ENCODE measurements at places on chromosomes 2 and 18.

DNA sequence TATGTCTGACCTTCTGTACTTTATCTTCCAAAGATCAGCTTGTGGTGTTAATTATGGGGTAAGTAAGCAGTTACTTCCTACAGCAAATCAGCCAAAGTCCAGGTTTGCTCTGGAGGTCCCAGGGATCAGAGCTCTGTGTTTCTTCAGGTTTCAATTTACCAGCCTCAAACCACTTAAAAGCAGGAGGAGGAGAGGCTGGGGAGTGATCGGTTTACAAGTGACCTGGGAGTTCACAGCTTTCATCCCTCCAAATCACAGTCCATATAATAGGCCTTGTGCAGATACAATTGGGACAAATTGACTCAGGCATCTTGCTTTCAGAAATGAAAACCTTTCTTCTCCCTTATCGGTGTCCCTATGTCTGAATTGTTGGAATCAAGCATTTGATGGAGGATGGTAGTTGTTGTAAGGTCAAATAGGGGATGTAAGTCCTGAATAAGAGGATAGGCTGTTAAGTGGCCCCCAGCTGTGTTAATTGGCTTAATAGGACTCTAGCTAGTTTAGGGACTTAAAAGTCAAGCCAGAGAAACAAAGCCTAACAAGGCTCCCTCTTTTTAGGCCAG, 188.0 kb upstream of the NT5C1B start:
- no peak for DNase-seq

DNA sequence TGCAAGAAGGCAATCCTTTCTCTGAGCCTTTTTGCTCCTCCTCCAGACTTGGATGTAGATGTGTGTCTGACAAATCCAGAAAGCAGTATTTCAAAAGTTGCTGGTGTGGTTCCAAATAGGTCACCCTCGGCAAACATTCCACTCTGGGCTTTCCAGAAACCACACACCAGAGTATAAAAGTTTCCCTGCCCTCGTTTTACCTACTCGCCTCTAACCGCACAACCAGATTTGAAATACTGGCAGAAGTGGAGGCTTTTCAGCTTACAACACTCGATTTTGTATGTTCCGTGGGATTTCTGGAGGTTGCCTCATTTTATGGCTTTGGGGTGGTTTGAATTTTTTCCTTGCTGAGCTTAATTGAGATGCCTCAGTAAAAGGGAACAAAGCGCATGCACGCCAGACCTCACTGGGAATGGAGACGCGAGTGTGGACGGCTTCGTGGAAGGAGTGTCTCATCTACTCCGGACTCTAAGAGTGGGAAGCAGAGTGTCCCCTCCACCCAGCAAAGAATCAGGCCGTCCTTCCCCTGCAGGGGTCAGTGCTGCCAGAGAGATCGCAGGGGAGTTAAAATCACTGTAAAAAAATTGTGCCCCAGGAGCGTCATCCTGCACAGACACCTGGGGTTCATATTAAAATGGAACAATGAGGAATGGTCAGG, 44.0 kb upstream of the RPL31 start:
- DNase-seq: peak; percentile 51

DNA sequence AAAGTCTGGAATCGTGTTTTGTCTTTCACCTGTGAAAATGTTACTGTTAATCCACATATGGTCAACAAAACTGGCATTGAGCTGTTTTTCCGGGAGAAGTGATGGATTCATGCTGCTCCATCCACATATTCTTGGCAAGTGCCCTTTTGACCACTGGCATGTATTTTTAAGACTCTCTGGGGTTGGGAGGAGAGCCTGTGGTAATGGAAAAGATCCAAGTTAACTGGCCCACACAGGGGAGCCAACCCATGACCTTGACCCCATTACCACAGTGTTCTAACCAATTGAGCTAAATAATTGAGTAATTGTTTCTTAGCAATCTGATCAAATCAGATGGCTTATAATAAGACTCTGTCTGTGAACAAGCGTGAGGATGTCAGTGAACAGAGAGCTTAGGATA, 296.2 kb upstream of the NRP2 start:
- no peak for DNase-seq

- no peak for DNase-seq
Measured at GRCh38 chr2:158221063-158222020, 119.7 kb downstream of the UPP2 start.

DNA sequence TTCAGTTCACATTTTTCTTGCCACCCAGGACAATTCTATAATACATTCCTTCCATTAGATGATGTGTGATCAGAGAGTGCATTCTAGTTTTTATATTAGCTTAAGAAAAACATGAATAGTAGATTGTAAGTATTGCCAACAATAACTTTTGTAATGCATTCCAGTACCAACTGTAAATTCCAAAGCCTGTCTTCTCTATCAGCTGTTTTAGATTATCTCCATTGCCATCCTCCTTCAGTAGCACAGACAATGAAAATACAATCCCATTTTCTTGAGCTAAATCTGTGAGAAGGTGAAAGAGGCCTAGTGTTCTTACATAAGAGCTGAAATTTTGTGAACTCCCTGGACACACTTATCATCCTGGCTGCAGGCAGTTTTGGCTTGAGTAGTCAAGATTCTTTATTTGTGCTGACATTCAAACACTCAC, 103.9 kb downstream of the CCBE1 start:
- DNase-seq: no peak

DNA sequence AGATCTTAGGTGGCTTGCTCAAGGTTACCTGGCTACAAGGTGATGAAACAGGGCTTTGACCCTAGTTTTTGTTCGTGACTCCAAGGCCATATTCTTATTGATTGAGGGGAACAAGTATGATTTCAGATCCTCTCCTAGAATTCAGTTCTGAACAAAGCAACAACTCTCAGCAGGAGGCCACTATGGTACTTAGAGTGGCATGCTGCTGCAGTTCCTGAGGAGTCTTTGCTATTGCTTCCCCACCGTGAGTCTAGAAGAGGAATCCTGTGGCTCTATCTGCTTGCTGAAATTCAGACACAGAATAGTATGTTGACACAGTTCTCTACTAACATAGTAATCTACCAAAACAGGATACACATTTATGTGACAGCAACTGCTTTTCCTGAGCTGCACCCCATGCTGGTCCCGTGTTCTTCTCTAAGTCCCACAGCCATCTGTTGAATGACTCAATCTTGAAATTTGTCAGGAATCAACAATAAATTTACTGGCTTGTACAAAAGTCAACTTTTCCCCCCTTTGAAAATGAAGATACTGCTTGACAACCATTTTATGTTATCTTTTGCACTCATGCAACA, 4.1 kb downstream of the TGFBRAP1 start:
- DNase-seq: no peak

GRCh38 chr2:171167352-171167997, 6.8 kb upstream of the TLK1 start:
- DNase-seq: no peak

DNA sequence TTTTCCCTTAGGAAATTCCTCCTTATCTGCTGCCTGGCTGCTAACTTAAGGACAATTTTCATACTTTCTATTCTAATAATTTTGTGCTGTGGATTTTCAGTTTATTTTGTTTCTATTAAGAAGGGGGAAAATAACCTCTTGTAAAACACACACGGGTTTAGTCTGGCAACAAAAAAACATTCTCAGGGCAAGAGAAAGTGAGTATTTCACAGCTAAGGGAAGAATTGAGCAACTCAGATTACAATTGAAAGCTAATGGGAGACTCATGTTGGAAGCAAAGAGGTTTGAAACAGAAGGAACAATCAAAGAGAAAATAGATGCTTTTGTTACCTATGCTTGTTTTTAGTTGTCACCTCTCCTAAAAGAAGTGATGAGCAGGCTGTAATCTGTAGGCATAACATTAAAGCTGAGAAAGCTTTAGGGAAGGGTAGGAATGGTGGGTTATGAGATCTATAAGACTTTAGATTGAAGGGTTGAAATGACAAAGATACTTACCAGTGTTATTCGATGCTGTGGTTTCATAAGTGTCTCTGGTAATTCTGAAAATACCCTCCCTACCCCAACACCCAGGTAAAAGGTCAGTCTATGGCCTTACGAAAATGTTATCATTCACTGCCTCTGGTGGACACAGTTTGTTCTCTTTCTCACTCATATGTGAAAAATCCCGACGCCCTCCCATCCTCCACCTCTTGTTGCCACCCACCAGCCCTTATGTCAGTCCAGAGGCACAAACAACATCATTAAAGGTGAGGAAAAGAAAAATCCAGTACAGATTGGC, 510.9 kb downstream of the TXNL1 start:
- DNase-seq: peak; percentile 17

GRCh38 chr2:129821445-129821844, 158.0 kb upstream of the RAB6C start:
- DNase-seq: no peak

All from right lung (tissue), 10 donors.